GM06990 (cell line): ENCODE measurements at places on chromosomes 2 and 18.
A peak's percentile ranks its signal among the peaks of the same experiment; 100 is the strongest.

GRCh38 chr2:57701391-57701791 is 345.2 kb upstream of the VRK2 start:
- DNase-seq: no peak

- no peak for DNase-seq
These were observed 75.8 kb downstream of the RDH14 start for GRCh38 chr2:18484625-18485024.

GRCh38 chr2:106106622-106107508 is 87.2 kb downstream of the UXS1 start:
- no peak for DNase-seq

GRCh38 chr2:235666213-235666781 is 172.5 kb downstream of the AGAP1 start:
- DNase-seq: no peak

- DNase-seq: peak; percentile 78
These were observed 972 bp upstream of the RASGRP3 start for GRCh38 chr2:33475224-33476130.

DNA sequence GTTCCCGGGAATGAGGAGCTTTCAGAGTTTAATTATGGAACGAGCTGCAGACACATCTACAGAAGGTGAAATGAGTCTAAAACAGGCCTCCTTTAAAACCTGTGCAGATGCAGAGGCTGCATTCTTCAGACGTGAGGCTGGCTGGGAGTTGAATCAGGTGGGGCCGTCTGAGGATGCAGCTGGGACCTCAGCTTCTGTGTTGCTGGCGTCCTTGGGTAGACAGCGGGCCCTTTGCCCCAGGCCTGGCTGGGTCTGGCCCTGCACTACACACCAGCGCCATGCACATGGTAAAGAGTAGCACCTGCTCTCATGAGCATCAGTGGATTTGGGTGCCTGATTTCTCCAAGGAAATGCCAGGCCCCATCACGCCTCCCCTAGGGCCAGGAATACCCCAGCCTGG is 67.3 kb downstream of the TMEM18 start:
- DNase-seq: no peak

DNA sequence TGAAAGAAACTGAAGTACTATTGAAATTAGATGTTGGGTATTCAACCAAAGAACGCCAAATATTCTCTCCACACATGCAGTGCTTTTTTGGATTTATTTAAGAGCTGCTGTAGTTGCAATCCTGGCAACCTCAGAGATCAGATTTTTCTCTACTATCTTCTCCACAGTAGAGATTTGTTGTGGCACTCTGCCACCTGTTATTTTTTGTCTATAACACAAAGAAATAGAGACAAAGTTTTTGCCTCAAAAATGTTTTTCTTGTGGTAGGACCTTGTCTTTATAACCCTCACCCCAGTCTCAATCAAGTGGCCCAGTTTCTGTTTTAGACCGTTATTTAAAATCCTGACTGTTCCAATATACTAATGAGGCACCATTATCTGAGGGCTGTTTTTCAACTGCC is 79.4 kb downstream of the SCG2 start:
- DNase-seq: no peak

DNA sequence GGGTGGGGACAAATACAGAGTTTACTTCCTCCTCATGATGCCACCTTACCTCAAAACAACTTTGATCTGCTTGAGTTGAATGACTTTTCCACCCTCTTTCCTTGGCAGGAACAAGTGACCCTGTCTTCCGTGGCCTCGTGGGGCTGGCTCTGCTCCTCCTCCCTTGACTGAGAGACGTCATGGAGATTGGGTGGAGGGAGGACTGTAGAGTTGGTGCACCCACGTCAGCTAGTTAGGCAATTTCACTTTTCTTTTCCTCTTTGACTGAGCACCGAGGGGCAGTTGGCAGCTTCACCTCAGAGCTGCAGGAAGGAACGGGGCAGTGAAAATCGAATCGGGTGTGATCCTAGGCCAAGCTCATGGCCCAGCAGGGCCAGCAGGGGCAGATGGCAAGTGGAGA is at the start of gene SP140:
TSS of gene SP140 (plus strand) at position 251 of the 400 bp plus-strand sequence. CDS start at position 360, 109 bp downstream.
- peak; percentile 76 for DNase-seq

GRCh38 chr2:86366651-86367498 is 29.4 kb upstream of the REEP1 start:
- DNase-seq: no peak

DNA sequence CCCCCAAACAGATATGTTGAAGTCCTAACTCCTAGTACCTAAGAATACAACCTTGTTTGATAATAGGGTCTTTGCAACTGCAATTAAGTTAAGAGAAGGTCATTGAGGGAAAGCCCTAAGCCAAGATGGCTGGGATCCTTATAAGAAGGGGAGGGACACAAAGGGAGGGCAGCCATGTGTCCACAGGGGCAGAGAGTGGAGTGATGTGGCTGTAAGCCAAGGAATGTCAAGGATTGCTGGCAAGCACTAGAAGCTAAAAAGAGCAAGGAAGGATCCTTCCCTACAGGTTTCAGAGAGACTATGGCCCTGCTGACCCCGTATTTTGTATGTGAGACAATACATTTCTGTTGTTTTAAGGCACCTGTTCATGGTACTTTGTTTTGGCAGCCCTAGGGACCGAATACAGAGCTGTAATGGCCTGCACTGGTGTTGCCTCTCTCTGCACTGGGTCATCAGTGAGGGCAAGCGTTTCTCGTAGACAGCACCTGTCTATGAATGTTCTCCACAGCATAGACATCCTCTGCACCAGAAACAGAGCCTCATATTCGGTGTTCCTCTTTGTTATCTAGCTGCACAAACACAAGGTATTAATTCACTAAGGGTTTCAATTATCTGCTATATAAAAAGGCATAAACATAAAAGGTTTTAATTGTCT is 75.4 kb upstream of the AQP4 start:
- no peak for DNase-seq

DNA sequence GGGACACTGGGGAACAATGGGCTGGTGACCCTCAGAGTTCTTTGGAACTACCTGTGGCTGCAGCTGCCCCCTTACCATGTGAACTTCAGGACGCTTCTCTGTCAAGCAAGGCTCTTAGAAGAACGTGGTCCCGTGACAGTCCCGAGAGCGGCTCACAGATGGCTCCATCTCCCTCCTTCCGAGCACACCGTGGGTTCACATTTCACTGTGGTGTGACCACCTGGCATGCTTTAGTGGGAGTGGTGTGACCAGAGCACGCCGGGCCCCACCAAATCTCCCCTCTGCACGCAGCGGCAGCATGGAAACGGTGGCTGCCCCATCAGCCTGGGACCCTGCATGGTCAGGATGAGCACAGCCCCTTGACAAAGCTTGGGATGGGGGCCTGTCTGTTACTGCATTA is 9.7 kb upstream of the TPO start:
- DNase-seq: no peak

- no peak for DNase-seq
These were observed 211.4 kb upstream of the THUMPD2 start for GRCh38 chr2:39990335-39990900.

DNA sequence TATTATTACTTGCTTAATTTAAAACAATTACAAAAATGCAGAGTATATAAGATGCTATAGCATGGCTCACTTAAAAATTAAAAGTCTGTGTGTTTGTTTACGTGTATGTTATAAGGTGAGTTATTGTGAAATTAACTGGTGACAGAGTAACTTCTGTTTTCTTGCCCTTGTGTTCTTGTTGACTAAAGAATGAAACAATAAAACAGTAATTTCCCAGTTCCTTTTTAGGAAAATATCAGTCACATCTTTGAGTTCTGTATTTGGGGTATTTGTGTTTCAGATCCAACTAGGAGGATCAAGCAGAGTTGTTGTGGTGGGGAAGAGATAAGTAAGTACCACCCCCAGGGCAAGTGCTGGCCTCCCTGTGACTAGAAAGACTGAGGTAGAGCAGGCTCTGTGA is 143.6 kb downstream of the CCDC148 start:
- no peak for DNase-seq

DNA sequence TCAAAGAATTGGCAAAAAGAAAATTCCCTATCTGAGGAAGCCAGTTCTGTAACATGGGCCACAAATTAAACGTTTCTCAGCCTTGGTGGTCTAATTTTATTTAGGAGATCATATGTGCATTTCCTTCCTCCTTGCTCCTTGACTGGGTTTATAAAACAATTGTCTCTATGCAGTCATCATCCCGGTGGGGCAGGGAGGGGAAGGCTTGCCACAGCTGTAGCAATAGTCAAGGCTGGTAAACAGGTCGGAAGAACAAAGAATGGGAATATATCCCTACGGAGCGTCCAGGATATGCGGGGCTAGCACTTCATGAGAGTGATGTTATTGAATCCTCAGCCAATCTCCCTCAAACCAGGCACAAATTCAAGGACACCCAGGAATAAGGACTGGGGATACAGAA is 143.8 kb downstream of the RNF152 start:
- DNase-seq: no peak

- DNase-seq: no peak
These were observed 424.5 kb upstream of the SPRED2 start for GRCh38 chr2:65856928-65857327.

- DNase-seq: peak; percentile 16
These were observed 123.2 kb downstream of the PHLPP1 start for GRCh38 chr18:62838475-62839098.

DNA sequence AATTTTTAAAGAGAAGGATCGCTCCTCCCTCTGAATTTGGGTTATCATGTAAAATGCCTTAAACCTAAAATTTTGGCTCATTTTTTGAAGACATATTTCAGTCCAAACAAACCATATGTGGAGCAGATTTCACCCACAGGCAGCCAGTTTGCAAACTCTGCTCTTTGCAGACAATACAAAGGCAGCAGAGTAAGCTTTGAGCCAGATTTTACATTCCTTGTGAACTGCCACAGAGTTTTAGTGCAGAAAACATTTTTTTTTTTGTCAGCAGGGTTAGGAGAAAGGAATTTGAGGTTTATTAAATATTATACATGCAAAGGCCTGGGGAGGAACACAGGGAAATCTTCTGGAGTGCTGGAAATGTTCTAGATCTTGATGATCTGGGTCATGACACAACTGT is 171.9 kb upstream of the FN1 start:
- no peak for DNase-seq

DNA sequence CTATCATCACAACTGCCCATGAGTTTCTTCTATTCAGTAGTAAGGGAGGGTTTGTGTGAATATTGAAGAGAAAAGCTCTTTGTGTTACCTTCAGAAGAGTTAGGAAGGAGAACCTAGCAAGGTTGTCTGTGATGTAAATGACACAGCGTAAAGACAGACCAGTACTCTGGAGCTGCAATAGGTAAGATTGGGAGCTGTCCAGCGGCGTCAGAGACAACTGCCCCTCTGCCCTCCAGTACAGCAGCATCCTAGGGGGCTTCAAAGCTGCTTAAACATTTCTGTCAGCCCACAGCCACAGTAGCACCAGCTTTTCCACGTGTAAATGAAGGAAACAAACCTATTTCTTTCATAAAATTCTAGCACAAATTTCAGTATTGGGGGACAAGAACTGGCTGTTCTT is 34.5 kb downstream of the NYAP2 start:
- DNase-seq: no peak

- DNase-seq: no peak
These were observed 33.8 kb downstream of the SMC6 start for GRCh38 chr2:17719562-17720371.

DNA sequence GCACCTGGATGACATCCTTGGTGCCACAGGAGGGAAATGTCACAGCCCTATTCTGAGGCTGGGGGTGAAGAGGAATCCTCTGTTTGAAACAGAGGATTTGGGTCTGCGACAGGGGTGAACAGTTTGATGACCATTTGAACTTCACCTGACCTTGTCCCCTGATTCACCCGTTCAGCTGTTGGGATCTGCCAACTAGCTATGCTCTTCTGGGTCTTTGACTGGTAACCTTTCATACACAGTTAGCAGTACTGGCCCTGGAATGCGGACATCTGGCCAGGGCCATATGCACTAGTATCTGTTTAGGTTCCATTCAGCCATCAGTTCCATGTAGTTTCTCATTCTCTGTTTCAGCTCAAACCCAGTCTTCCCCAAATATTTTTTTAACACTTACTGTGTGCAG is 72.6 kb upstream of the MCFD2 start:
- no peak for DNase-seq

- DNase-seq: no peak
These were observed 73.1 kb upstream of the DSG1 start for GRCh38 chr18:31244771-31245394.

DNA sequence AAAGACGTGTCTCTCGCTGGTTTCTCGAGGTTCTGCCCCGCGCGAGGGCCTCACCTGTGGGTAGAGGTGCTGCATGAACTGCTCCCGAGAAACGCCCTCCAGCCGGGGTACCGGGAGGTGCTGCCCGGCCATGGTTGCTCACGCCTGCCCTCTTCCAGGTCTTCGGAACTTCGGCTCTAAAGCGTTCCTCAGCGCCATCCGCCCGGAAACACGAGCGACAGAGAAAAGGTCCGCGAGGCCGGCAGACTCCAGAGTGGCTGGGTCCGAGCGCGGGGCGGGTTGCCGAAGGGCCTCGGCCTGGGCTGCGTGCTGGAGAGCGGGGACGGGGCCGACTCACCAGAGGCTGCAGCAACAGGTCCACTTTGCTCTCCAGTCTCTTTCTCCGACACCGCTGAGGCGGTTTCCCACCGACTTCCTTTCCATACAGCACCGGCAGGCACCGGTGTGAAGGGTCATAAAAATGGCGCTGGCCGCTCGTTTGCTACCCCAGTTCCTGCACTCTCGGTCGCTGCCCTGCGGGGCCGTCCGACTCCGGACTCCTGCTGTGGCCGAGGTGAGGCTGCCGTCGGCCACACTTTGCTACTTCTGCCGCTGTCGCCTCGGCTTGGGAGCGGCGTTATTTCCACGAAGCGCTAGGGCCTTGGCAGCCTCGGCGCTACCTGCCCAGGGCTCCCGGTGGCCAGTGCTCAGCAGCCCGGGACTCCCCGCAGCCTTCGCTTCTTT is at the start of the genes MAIP1 and TYW5:
TSS of gene MAIP1 (plus strand) at position 244 of the 723 bp plus-strand sequence. CDS start at position 461, 217 bp downstream.
TSS of gene TYW5 (minus strand) at position 153 of the 723 bp plus-strand sequence. CDS start at position 132, 21 bp downstream.
- DNase-seq: peak; percentile 90

- DNase-seq: no peak
These were observed 13.1 kb downstream of the PCARE start for GRCh38 chr2:29061176-29061575.

GRCh38 chr2:212592695-212593094 is 54.1 kb upstream of the ERBB4 start:
- no peak for DNase-seq

- no peak for DNase-seq
These were observed 32.1 kb upstream of the SIGLEC15 start for GRCh38 chr18:45793264-45793965.

DNA sequence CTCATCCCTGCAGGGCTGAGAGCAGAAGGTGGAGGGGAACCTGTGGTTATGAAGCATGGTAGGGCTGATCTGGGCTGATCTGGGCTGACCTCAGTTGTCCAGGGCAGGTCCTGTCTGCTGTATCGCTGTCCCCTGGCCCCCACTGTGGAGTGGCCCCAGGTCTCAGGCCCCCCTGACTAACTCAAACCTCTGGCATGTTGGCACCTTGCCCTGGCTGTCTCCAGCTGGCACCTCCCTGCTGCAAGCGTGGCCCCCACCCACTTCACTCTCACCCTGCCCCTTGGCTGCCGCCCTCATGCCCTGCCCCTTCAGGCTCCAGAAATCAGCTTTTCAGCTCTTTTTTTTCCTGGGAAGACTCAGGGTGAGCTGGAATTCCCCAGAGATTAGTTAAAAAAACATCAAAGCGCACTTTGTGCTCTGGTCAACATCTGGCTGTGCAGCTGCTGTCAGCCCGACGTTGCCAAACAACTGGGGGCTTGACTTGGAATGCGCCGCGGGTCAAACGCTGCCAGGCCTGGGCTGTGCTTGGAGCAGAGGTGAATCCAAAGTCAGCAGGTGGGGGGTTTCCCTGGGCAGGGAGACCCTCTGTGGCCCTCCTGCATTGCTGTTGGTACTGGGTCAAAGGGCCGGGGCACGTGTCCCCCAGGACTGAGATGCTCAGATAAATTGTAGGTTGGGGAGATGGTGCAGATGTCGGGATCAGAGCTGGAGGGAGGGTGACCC is 173.8 kb upstream of the HDAC4 start:
- DNase-seq: no peak
